ENCODE measurements at places on chromosomes 3 and 15. TPM values are rescaled to one million over a fixed set of nuclear protein-coding genes. Genes with fewer than 3 reads are reported as not detected.

DNA sequence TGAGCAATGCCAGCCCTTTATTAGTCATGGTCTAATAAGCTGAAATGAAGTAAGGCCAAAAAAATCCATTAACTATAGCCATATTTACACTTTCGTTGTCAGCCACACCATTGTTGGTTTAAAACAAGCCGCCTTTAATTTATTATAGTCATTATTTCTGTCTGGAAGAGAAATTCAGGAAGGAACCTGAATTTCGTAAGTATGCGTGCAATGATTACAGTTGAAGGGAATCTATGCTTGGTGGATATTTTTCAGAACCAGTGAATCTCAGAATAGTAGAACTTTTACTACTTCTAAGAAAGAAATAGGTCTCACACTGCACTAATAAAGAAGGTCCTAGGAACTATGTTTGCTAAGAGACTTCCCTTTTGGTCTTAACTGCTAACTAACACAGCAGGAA is 59.1 kb downstream of the FAM43A start:
- H3K27me3 ChIP-seq, result peaks cover 8% of the 10 kb centered on the region
- no peak overlapping the region for H3K27ac ChIP-seq
- no peak for DNase-seq
- H3K4me1 ChIP-seq, result no peaks in the 10 kb centered on the region
- H3K4me3 ChIP-seq, result no peak overlapping the region

GRCh38 chr3:40718681-40719080 is 193.9 kb downstream of the ZNF621 start:
- no peak for DNase-seq
- H3K27me3 ChIP-seq, result peaks cover 14% of the 10 kb centered on the region
- H3K4me1 ChIP-seq, result peaks cover 6% of the 10 kb centered on the region

- no peak overlapping the region for H3K27ac ChIP-seq
- H3K4me3 ChIP-seq, result no peak overlapping the region
- peaks cover 8% of the 10 kb centered on the region for H3K27me3 ChIP-seq
- peak; percentile 56 for DNase-seq
- no peaks in the 10 kb centered on the region for H3K4me1 ChIP-seq
Measured at GRCh38 chr15:71443538-71443937, 328.3 kb downstream of the THSD4 start.

- DNase-seq, result peak; percentile 18
- no peak overlapping the region for H3K4me3 ChIP-seq
- H3K27ac ChIP-seq, result no peak overlapping the region
- H3K36me3 ChIP-seq, result peaks cover 8% of the 10 kb centered on the region
Measured at GRCh38 chr15:70530906-70531305, 232.5 kb downstream of the UACA start.

- H3K27ac ChIP-seq, result no peak overlapping the region
- no peaks in the 10 kb centered on the region for H3K4me1 ChIP-seq
- no peak for DNase-seq
- no peaks in the 10 kb centered on the region for H3K36me3 ChIP-seq
- no peaks in the 10 kb centered on the region for H3K27me3 ChIP-seq
Measured at GRCh38 chr3:7461202-7461825, 600.4 kb downstream of the GRM7 start.

- no peak for DNase-seq
- no peak overlapping the region for H3K4me3 ChIP-seq
- H3K4me1 ChIP-seq, result no peaks in the 10 kb centered on the region
- H3K27ac ChIP-seq, result no peak overlapping the region
Measured at GRCh38 chr15:23069496-23070166, 30.3 kb upstream of the TUBGCP5 start.

GRCh38 chr15:61742591-61742990 is 317.7 kb downstream of the VPS13C start:
- H3K4me1 ChIP-seq, result no peaks in the 10 kb centered on the region
- no peak overlapping the region for H3K27ac ChIP-seq
- H3K36me3 ChIP-seq, result no peaks in the 10 kb centered on the region
- no peak for DNase-seq
- no peak overlapping the region for H3K4me3 ChIP-seq
- peaks cover 4% of the 10 kb centered on the region for H3K27me3 ChIP-seq

The SLC27A2 gene
- total RNA-seq, result 12.5 TPM

DNA sequence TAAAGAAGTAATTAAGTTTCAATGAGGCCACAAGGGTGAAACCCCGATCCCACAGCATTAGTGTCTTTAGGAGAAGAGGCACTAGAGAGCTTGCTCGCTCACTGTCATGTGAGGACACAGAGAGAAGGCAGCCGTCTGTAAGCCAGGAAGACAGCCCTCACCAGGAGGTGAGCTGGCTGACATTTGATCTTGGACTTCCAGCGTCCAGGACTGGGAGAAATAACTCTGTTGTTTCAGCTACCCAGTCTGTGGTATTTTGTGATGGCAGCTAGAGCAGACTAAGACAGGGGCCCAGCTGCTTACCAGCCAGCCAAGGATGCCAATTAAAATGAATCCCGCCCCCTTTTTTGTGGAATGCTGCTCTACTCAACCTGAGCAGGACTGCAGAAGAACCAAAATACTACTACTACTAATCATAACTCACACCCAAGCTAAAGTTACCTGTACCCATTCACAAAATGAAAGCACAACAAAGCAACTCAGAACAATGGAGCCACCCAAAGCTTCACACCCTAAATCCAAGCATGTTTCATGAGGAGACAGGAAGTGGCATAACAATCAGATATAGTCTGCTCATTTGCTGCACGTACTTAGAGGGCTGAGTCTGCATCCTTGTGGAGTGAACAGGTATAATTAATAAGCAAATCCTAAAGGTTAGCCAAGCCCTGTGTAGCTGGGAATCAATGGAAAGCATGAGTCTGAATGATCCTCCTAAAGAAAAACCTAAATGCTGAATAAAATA is 35.6 kb upstream of the RHCG start:
- no peaks in the 10 kb centered on the region for H3K36me3 ChIP-seq
- peaks cover 1% of the 10 kb centered on the region for H3K4me1 ChIP-seq
- no peak for DNase-seq
- no peak overlapping the region for H3K4me3 ChIP-seq
- H3K27me3 ChIP-seq, result peaks cover 13% of the 10 kb centered on the region
- H3K27ac ChIP-seq, result no peak overlapping the region

DNA sequence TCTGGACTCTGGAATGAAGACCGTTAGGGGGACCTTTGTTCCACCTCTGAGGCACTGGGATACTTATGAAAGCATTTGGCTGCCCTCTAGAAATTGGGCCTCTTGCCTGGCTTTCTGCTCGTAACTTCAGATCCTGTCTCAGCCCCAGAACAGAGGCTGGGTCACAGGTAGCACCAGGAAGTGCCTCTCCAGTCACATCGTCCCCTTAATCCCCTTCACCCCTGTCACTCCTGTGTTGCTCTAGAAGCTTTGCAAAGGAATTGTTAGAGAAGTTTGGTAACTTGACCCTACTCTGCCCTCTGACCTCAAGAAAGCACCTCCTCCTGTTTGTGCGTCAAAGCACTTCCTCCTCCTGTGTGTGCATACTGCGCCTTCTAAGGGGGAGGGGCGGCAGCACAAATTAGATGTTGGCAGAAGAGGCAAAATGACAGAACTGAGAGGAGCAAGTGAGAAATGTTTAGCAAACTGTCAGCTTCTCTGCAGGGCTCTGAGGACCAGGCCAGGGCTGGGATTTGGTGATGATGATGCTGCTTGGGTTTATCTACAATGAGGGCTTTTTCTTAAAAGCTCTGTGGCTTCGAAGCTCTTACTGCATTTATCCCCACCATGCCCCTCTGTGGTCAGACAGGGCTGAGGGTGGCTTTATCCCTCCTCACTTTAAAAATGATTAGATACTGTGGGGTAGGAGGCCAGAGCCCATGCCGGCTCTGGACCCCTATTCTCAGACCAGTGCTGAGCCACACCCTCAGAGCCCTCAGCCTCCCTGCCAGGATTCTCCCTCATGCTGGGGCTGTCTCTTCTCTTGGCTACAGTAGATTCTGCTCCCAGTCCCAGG is 76.2 kb downstream of the LARS2 start:
- H3K27me3 ChIP-seq, result no peaks in the 10 kb centered on the region
- H3K4me3 ChIP-seq, result no peak overlapping the region
- peak; percentile 56 for DNase-seq
- peaks cover 23% of the 10 kb centered on the region for H3K36me3 ChIP-seq
- H3K27ac ChIP-seq, result peak overlapping the region; percentile 59

The SCAANT1 gene
- total RNA-seq, result not detected

DNA sequence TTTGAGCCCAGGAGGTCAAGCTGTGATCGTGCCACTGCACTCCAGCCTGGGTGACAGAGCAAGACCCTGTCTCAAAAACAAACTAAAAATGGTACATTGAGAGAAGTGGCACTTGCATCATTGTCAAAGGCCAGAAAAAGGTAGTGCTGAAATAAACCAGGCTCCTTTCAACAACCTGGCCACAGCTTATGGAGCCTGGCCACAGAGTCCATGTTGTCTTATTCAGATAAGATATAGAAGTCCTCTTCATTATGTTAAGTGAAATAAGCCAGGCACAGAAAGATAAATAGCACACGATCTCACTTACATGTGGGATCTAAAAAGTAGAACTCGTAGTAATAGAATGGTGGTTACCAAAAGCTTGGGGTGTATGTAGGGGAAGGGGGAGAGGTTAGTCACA is 34.8 kb downstream of the EMC4 start:
- no peak for DNase-seq
- peaks cover 13% of the 10 kb centered on the region for H3K36me3 ChIP-seq
- H3K4me3 ChIP-seq, result no peak overlapping the region
- H3K4me1 ChIP-seq, result no peaks in the 10 kb centered on the region
- H3K27ac ChIP-seq, result peak overlapping the region; percentile 1

The CASR gene
- total RNA-seq, result not detected

GRCh38 chr3:179526482-179526881 is 36.2 kb upstream of the ACTL6A start:
- H3K27me3 ChIP-seq, result peaks cover 15% of the 10 kb centered on the region
- no peak for DNase-seq
- H3K36me3 ChIP-seq, result no peaks in the 10 kb centered on the region
- H3K27ac ChIP-seq, result no peak overlapping the region
- no peak overlapping the region for H3K4me3 ChIP-seq
- no peaks in the 10 kb centered on the region for H3K4me1 ChIP-seq

The MGLL gene
- total RNA-seq, result 2.2 TPM

DNA sequence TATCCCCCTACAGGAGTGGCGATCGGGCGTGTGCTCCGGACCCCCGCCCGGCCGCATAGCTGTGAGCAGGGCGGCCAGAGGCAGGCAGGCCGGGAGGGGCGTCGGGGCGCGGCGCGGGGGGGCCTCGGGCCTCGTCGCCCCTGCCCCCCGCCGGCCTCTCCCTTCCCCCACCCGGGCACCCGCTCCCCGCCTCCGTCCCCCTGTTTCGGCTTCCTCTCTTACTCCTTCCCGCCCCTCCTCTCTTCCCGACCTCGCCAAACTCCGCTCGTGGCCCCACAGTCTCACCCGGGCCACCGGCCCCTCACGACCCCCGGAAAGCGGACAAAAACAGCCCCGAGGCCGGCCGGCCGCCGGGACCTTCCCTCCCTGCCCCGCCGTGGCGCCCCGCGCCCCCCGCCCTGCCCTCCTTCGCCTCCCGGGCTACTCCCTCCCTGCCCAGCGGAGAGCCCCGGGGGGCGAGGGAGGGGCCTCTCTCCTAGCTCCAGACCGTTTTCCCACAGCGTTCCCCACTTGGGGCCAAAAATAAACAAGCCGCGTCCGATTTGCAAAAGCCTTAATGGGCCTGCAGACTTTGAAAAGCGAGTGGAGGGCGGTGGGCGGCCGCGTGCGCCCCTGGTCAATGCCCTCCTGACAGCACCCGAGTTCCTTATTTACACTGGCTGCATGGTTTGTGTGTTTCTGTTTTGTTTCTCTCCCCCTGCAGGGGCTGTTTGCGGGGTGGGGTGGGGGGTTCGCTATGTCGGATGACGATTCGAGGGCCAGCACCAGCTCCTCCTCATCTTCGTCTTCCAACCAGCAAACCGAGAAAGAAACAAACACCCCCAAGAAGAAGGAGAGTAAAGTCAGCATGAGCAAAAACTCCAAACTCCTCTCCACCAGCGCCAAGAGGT is 1.0 kb downstream of the UBE2E1 start:
- H3K36me3 ChIP-seq, result peaks cover 33% of the 10 kb centered on the region
- H3K27ac ChIP-seq, result peak overlapping the region; percentile 88
- H3K27me3 ChIP-seq, result peaks cover 17% of the 10 kb centered on the region
- peak; percentile 24 for DNase-seq
- peak overlapping the region; percentile 91 for H3K4me3 ChIP-seq
- H3K4me1 ChIP-seq, result peaks cover 45% of the 10 kb centered on the region

DNA sequence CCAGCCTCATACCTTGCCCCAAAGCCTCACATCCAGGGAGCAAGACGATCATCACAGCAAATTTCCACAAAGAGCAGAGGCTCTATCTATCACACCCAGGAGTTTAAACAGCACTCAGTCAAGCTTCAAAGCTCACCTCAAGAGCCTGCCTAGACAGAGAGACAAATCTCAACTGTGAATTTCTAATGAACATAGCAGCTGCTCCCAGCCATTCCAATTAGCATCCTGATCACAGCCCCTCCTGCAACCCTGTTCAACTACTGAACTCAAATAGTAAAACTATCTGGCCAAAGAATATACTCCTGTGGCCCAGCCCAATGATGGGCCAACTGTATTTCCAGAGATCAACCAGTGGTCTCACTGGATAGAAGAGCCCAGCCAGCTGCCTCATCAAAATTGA is 269.8 kb downstream of the CTNNB1 start:
- H3K36me3 ChIP-seq, result no peaks in the 10 kb centered on the region
- no peaks in the 10 kb centered on the region for H3K27me3 ChIP-seq
- H3K4me3 ChIP-seq, result no peak overlapping the region
- H3K27ac ChIP-seq, result no peak overlapping the region

The AADACL2 gene
- total RNA-seq, result not detected

GRCh38 chr3:147008886-147009285 is 397.5 kb downstream of the ZIC4 start:
- no peaks in the 10 kb centered on the region for H3K4me1 ChIP-seq
- H3K36me3 ChIP-seq, result no peaks in the 10 kb centered on the region
- no peak overlapping the region for H3K4me3 ChIP-seq
- no peaks in the 10 kb centered on the region for H3K27me3 ChIP-seq
- no peak for DNase-seq

- H3K36me3 ChIP-seq, result no peaks in the 10 kb centered on the region
- peaks cover 24% of the 10 kb centered on the region for H3K27me3 ChIP-seq
- no peak overlapping the region for H3K4me3 ChIP-seq
Measured at GRCh38 chr15:38853608-38854007, 289.0 kb upstream of the RASGRP1 start.

The DNAJA4 gene
- 29.7 TPM for total RNA-seq

- H3K27me3 ChIP-seq, result peaks cover 43% of the 10 kb centered on the region
- no peak for DNase-seq
- H3K36me3 ChIP-seq, result no peaks in the 10 kb centered on the region
- no peak overlapping the region for H3K27ac ChIP-seq
- H3K4me3 ChIP-seq, result no peak overlapping the region
- H3K4me1 ChIP-seq, result peaks cover 7% of the 10 kb centered on the region
Measured at GRCh38 chr15:44199393-44199792, 4.3 kb upstream of the FRMD5 start.
